ENCODE measurements at places on chromosomes 1 and 21.

DNA sequence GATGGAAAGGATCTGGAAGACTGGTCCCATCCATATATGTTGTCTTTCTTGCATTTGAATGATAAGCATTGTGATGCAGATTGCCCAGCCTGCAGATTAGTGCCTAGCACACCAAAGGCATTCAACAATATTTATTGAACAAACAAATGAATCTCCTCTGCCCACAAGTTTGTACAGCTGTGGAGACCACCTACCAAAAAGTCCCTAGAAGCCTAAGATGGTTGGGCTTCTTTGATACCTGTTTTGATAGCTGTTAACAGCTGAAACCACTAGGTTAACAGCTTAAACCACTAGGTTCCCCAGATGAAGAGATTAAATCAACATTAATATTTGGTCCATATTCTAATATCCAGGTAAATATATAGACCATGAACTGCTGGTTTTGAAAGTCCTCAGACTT lies 9.8 kb downstream of the DUSP10 start:
- DNase-seq, result no peak

DNA sequence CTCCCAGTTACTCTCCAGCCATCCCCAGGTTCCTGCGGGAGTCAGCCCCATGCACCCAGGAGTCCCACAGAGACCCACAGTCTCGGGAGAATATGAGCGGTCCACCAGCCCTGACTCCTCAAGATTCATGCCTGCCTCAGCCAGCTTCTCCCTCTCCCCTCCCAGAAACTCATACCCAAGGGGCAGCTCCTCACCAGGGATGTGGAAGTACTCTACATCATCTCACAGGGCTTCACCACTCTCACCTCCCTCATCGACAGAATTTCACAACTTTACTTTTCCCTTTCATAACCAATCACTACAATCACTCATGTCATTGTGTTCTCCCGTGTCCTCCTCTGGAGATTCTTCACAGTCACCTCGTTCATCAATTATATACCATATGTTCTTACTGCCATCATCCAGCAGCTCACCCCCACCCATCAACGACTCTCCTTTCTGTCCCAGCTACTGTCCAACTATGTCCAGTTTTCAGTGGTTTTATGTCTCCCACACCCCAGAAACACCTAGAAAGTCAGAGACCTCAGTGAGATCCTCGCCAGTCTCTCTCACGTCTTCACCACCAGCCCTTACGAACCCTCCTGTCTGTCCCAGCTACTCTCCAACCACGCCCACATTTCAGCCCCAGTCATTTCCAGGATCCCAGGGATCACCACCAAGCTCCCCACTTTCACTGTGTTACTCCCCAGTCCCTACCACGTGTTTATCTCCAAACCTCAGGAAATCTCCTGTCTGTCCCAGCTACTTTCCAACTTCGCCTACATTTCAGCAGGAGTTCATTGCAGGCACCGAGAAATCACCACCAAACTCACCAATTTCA lies 1530.1 kb upstream of the TPTE start:
- DNase-seq, result no peak

GRCh38 chr1:21618059-21618458 lies 51.1 kb downstream of the RAP1GAP start:
- DNase-seq, result no peak

- DNase-seq, result no peak
These were observed 502 bp downstream of the VANGL2 start for GRCh38 chr1:160400646-160401486.

GRCh38 chr1:212827831-212828278 lies 19.6 kb downstream of the SPATA45 start:
- DNase-seq, result no peak

- no peak for DNase-seq
These were observed 141.6 kb upstream of the ETV3 start for GRCh38 chr1:157279802-157280140.

DNA sequence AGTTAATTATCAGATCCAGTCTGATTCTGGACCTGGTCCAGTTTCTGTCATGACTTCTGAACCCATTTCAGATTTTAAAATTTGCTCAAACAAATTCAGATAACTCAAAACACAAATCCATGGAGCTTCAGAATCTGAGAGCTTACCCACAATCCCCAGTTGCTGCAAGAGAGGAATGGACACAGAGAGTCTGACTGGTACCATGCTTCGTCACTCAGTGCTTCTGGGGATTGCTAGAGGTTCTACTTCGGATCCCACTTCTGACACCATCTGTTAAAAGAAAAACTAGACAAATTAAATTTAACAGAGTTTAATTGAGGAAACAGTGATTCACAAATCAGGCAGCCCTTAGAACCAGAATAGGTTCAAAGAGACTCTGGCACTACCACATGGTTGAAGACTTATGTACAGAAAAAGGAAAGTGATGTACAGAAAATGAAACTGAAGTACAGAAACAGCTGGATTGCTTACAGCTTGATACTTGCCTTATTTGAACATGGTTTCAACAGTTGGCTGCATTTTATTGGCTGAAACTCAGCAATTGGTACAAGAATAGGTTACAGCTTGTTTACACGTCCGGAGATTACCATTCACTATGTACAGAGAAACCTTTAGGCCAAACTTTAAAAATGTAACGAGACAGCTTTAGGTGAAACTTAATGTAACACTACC lies 60.7 kb upstream of the TEKT2 start:
- no peak for DNase-seq

DNA sequence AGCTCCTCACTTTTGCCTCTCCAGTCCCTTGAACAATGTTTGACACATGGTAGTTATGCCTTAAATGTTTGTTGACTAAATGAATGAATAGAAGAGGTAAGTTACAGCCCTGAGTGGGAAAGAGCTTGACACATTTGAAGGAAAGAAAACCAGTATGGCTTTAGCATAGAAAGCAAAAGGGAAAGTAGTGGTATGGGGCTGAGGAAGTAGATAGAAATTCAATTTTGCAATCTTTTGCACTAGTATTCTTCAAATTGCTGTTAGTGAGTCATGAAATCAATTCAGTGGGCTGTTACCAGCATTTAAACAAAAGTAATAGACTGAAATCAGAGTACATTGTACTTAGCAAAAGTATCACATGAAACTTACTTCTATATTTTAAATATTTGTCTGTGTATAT lies 21.1 kb downstream of the PLA2G4A start:
- no peak for DNase-seq

DNA sequence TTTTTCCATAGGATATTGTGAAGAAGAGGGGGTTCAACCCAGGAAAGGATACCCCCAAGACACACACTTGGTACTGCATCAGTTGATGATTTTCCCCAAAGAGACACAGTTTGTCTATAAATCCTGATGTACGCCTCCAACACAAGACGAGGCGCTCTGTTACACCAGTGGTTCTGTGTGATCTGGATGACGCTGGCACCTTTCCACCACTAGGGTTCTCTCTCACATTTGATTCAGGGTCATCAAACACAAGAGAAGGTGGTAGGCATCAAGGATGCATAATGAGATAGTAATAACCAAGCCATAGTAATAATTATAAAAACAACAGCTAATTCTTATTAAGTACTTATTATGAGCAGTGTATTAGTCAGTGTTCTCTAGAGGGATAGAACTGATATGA lies 508.8 kb upstream of the ZP4 start:
- no peak for DNase-seq

DNA sequence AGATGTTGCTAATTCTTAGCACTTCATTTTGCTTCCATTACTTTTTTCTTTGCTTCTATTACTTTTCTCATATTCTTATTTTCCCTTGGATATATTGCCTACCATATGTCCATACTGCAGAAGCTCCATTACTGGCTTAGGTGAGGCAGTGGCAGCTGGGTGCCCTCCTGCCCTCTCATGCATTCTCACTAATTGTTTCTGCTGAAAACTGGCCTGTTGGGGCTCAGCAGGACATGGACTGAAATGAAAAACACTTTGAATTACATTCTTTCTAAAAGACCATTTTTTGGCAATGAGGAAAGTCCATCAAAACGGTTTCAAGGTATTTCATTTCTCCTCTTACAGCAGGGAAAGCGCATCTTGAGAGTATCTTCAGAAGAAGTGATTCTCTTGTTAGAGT lies 122.9 kb downstream of the MAST2 start:
- DNase-seq, result no peak

GRCh38 chr21:28083350-28083749 lies 909.3 kb downstream of the LTN1 start:
- DNase-seq, result no peak

DNA sequence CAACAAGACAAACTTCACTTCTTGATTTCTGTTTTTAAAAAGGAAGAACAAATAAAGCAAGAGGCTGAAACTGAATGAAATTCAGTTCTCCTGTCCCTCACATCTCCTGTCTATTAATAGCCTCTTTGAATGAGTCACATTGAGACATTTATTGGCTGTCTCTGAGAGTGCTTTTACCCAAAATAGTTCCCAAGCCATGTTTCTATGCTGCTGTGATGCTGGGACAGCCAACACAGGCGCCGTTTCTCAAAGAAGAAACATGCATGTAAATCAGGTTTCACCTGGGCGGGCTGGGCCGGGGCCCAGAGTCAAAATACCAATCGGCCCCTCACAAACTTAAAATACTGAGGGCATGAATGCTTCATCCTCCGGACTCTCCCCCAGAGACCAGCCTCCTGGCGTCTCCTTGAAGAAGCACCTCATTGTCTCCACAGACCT lies 105.2 kb downstream of the EDEM3 start:
- no peak for DNase-seq

GRCh38 chr1:26541816-26542711 lies 12.5 kb downstream of the RPS6KA1 start:
- no peak for DNase-seq

DNA sequence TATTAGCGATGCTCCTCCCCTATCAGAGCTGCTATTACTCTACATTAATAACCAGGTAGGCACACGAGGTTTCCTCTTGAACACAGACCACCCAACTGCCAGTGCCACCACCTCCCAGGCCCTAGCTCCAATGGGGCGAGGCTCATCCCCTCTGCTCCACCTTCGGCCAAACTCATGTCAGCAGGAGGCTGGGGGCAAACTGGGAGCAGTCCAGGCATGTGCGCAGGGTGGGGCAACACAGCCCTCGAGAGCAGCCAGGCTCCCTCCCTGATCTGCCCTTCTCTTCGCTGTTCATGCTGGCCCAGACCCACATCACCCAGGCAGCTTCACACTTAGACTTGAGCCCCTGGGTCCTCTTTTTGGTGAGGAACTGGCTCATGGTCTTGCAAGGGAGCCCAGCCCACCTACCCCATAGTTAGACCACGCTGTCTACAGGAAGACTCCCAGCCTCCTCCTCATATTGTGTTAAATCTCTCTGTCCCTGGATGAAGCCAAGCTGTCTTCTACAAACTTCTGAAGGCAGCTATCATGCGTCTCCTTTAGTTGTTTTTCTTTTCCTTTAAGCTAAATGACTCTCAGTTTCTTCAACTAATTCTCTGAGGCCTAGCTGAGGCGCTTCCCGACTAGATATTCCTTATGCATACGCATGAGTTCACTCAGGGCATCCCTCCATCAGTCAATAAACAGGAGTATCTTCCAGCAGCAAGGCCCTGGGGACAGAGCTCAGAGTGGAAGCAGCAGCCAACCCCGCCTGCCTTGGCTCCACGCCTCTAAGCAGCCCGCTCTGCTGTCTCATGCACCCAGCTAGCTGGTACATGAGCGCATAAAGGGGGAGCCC lies 12.0 kb downstream of the TMEM9 start:
- no peak for DNase-seq

GRCh38 chr1:25699500-25700143 lies 83.0 kb downstream of the MAN1C1 start:
- no peak for DNase-seq
